ENCODE measurements at places on chromosomes 5 and 9. TPM values are rescaled to one million over a fixed set of nuclear protein-coding genes. Genes with fewer than 3 reads are reported as not detected.

The ITK gene
- total RNA-seq: not detected

- no peaks in the 10 kb centered on the region for H3K36me3 ChIP-seq
- peak overlapping the region; percentile 20 for H3K27ac ChIP-seq
- peak overlapping the region; percentile 56 for H3K4me3 ChIP-seq
- H3K4me1 ChIP-seq: peaks cover 7% of the 10 kb centered on the region
- DNase-seq: peak; percentile 45
- H3K27me3 ChIP-seq: no peaks in the 10 kb centered on the region
These were observed 6.8 kb upstream of the TRIM41 start for GRCh38 chr5:181215997-181216989.

The SYNPO gene
- total RNA-seq: 1.8 TPM

GRCh38 chr5:91224456-91224855, 158.7 kb downstream of the ARRDC3 start:
- H3K4me1 ChIP-seq: peaks cover 10% of the 10 kb centered on the region
- no peak overlapping the region for H3K27ac ChIP-seq
- H3K36me3 ChIP-seq: no peaks in the 10 kb centered on the region
- no peak overlapping the region for H3K4me3 ChIP-seq
- no peak for DNase-seq

The EIF4E1B gene
- not detected for total RNA-seq

- peaks cover 74% of the 10 kb centered on the region for H3K27me3 ChIP-seq
- DNase-seq: no peak
- no peaks in the 10 kb centered on the region for H3K4me1 ChIP-seq
- no peak overlapping the region for H3K27ac ChIP-seq
- H3K4me3 ChIP-seq: no peak overlapping the region
- H3K36me3 ChIP-seq: no peaks in the 10 kb centered on the region
These were observed 5.0 kb downstream of the PAEP start for GRCh38 chr9:135566552-135566951.

DNA sequence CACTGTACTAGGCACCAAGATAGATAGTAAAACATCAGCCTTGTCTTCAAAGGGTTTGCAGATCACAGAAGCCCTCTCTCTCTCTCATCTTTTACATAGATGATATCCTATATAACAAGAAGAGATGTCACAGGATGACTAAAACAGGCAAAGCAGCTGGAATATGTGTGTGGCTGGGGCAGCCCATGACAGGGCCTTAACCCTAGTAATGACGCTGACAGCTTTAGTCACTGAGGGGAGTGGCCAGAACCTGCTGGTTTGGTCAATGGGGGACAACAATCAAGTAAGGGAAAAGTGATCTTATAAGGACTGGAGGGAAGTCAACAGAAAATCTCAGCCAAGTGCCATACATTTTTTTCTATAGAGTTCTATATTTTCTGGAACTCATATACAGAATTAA, 41.9 kb upstream of the RIC1 start:
- H3K4me1 ChIP-seq: peaks cover 14% of the 10 kb centered on the region
- H3K4me3 ChIP-seq: no peak overlapping the region
- H3K36me3 ChIP-seq: no peaks in the 10 kb centered on the region
- peak; percentile 59 for DNase-seq
- H3K27me3 ChIP-seq: no peaks in the 10 kb centered on the region

The MYORG gene
- 3.1 TPM for total RNA-seq

DNA sequence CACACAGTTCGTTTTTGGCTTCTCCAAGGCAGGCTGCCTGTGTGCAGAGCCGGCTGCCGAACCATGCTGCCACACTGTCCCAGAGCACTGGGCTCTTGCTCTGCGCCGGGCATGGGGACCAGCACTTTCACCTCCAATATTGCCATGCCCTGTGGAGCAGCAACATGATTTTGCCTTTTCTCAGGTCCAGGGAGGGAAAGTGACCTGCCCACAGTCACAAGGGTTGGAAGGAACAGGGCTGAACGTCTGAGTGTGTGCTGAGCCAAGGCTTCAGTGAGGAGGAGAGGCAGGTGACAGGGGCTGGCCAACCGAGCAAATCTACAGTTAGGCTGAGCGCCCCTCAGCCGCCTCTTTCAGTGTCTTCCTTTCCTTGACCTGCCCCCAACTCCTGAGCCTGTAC, 34.0 kb upstream of the SYNPO start:
- no peaks in the 10 kb centered on the region for H3K4me1 ChIP-seq
- H3K4me3 ChIP-seq: no peak overlapping the region
- H3K27me3 ChIP-seq: no peaks in the 10 kb centered on the region
- H3K36me3 ChIP-seq: no peaks in the 10 kb centered on the region
- DNase-seq: no peak

The REEP2 gene
- total RNA-seq: 1.3 TPM

The ANKRD55 gene
- not detected for total RNA-seq

The DDX41 gene
- total RNA-seq: 93.1 TPM

DNA sequence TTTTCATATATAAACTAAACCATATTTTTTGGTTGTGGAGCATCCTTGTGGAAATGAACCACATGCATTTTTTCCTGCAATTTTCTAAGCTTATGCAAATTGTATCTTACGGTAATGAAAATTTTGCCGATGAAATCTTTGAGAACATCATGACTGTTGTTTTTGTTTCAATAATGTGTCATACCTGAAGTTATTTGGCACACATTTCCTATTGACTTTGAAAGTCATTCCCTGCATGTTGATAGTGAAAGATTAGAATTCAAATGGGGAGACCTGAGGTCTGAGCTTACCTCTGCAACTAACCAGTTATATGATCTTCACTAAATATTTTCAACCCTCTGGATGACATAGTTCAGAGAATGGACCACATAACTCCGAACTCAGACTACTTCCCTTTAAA, 88.5 kb downstream of the PRR16 start:
- no peaks in the 10 kb centered on the region for H3K4me1 ChIP-seq
- DNase-seq: no peak
- no peak overlapping the region for H3K4me3 ChIP-seq

The CTNND2 gene
- total RNA-seq: not detected

- H3K27me3 ChIP-seq: peaks cover 99% of the 10 kb centered on the region
- H3K4me3 ChIP-seq: no peak overlapping the region
- no peaks in the 10 kb centered on the region for H3K36me3 ChIP-seq
- H3K4me1 ChIP-seq: no peaks in the 10 kb centered on the region
These were observed 112.1 kb downstream of the IRX2 start for GRCh38 chr5:2639425-2639824.

- H3K27me3 ChIP-seq: no peaks in the 10 kb centered on the region
- H3K4me1 ChIP-seq: no peaks in the 10 kb centered on the region
These were observed 662.7 kb upstream of the RGMB start for GRCh38 chr5:98110791-98111190.

- H3K27me3 ChIP-seq: peaks cover 74% of the 10 kb centered on the region
- H3K36me3 ChIP-seq: no peaks in the 10 kb centered on the region
- H3K27ac ChIP-seq: no peak overlapping the region
- no peak overlapping the region for H3K4me3 ChIP-seq
- H3K4me1 ChIP-seq: no peaks in the 10 kb centered on the region
These were observed 201.3 kb downstream of the CACNA1B start for GRCh38 chr9:138078846-138079245.

- no peaks in the 10 kb centered on the region for H3K4me1 ChIP-seq
- no peaks in the 10 kb centered on the region for H3K27me3 ChIP-seq
- no peaks in the 10 kb centered on the region for H3K36me3 ChIP-seq
- no peak overlapping the region for H3K27ac ChIP-seq
These were observed 1.1 kb upstream of the MARCHF11 start for GRCh38 chr5:16180789-16181082.

Data from PC-9 (cell line).